Esophagus muscularis mucosa (tissue), 4 donors: ENCODE measurements at places on chromosomes 6 and 20. TPM values are rescaled to one million over a fixed set of nuclear protein-coding genes. Genes with fewer than 3 reads are reported as not detected.
A peak's percentile ranks its signal among the peaks of the same experiment; 100 is the strongest.

GRCh38 chr6:137522198-137522798, 28.1 kb upstream of the OLIG3 start:
- no peaks in the 10 kb centered on the region for H3K4me1 ChIP-seq
- H3K36me3 ChIP-seq = no peaks in the 10 kb centered on the region
- no peak for DNase-seq
- no peak overlapping the region for H3K4me3 ChIP-seq
- H3K27ac ChIP-seq = no peak overlapping the region

The GPLD1 gene
- total RNA-seq = 4.0 TPM

GRCh38 chr6:1409774-1410465, 20.5 kb downstream of the FOXF2 start:
- H3K27me3 ChIP-seq = no peaks in the 10 kb centered on the region
- no peaks in the 10 kb centered on the region for H3K36me3 ChIP-seq
- DNase-seq = no peak
- H3K4me3 ChIP-seq = no peak overlapping the region

DNA sequence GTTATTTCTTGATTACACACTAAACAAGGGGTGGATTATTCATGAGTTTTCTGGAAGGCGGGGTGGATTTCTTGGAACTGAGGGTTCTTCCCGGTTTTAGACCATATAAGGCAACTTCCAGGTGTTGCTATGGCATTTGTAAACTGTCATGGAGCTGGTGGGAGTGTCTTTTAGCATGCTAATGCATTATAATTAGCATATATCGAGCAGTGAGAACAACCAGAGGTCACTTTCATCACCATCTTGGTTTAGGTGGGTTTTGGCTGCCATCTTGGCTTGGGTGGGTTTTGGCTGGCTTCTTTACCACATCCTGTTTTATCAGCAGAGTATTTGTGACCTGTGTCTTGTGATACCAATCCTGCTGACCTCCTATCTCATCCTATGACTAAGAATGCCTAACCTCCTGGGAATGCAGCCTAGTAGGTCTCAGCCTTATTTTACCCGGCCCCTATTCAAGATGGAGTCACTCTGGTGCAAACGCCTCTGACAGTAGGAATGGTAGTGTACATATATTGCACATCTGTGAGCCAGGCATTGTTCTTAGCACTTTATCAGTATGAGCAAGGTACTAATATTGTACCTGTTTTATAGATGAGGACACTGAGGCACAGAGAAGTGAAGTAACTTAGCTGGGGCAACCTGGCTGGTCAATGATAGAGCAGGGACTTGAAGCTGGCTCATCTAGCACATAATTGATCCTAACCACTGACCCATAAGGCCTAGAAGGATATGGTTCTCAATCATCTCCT, 203.7 kb downstream of the NFATC2 start:
- H3K4me3 ChIP-seq = no peak overlapping the region
- no peaks in the 10 kb centered on the region for H3K27me3 ChIP-seq
- no peak overlapping the region for H3K27ac ChIP-seq
- no peaks in the 10 kb centered on the region for H3K4me1 ChIP-seq
- DNase-seq = no peak

GRCh38 chr20:7540923-7541322, 399.3 kb downstream of the HAO1 start:
- no peaks in the 10 kb centered on the region for H3K4me1 ChIP-seq
- H3K4me3 ChIP-seq = no peak overlapping the region
- no peak for DNase-seq
- no peaks in the 10 kb centered on the region for H3K36me3 ChIP-seq
- H3K27me3 ChIP-seq = no peaks in the 10 kb centered on the region

GRCh38 chr6:67986694-67987232, 648.3 kb upstream of the ADGRB3 start:
- no peak overlapping the region for H3K27ac ChIP-seq
- no peak overlapping the region for H3K4me3 ChIP-seq
- no peaks in the 10 kb centered on the region for H3K4me1 ChIP-seq
- H3K27me3 ChIP-seq = no peaks in the 10 kb centered on the region
- no peaks in the 10 kb centered on the region for H3K36me3 ChIP-seq
- DNase-seq = no peak

DNA sequence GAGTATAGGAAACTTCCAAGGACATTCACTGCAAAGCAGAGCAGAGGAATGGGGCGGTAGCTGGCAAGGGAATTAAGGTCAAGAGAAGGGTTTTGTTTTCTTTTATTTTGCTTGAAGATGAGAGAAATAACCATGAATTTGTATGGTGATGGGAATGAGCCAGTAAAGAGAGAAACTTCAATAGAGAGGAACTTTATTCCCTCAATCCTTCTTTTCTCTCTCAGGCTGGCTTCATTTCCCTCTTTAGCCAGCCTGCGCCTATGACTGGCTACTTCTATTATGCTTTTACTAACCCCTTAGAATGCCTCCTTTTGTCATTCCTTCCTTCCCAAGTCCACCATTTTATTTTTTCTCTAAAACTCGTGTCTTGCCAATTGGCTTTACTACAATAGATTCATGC, 101.4 kb upstream of the CEP85L start:
- no peak for DNase-seq
- H3K4me1 ChIP-seq = peaks cover 12% of the 10 kb centered on the region
- no peak overlapping the region for H3K27ac ChIP-seq
- no peaks in the 10 kb centered on the region for H3K27me3 ChIP-seq
- H3K36me3 ChIP-seq = no peaks in the 10 kb centered on the region
- no peak overlapping the region for H3K4me3 ChIP-seq

DNA sequence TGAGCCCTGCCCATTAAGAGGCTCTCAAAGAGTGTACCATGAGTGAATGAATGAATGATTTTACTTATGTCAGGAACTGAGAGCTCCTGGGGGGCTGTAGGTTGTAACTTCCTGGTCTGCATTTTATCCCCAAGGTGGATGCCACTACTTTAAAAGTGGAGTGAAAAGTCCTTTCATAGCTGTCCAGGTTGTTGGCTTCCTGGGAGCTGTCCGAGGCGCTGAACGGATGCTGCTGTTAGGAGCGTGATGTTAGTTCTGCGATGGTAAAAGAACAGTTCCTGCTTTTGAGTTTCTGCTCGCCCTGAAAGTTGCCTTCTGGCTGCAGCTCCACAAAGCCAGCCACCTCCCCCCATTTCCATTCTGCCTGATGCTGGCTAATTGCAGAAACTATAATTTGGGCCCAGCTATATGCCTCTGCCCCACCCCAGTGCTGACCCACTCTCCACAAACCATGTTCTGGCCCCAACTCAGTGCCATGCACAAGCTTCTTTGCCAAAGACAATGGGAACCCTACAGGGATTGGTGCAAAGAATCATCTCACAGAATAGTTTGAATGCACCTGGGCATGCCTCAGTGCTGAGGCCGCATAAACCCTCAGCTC, 330.9 kb upstream of the CDH4 start:
- no peaks in the 10 kb centered on the region for H3K36me3 ChIP-seq
- no peak overlapping the region for H3K4me3 ChIP-seq
- no peaks in the 10 kb centered on the region for H3K4me1 ChIP-seq

DNA sequence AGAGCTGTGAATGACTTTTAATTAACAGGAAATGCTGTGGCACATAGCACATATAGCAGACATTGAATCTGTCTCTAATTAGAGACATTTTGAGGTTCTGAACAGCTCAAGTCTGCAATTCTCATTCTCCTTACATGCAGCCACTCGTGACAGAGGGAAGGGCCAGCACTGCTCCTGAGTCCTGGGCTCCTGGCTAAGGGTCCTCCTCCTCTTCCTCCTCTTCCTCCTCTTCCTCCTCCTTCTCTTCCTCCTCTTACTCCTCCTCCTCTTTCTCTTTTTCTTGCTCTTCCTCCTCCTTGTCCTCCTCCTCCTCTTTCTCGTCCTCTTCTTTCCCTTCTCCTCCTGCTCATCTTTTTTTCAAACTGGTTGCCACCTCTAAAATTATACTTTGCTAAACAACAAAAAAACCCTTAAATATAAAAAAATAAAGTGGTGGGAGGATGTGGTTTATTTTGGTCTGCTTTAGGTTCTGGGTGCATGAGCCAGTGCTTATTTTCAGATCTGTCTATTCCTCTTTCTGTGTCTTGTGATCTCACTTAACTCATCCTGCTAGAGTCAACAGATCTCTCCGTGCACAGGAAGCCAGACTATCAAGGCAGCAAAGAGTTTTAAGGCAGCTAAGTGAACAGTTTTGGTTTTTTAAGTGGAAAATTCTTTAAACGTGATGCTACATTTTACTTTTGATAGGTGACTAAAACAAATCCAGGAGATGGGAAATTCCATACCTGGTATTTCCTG, 159.3 kb downstream of the CD83 start:
- H3K36me3 ChIP-seq = no peaks in the 10 kb centered on the region
- H3K27ac ChIP-seq = no peak overlapping the region
- H3K4me3 ChIP-seq = no peak overlapping the region

GRCh38 chr6:81843302-81843701, 90.8 kb upstream of the TENT5A start:
- peaks cover 6% of the 10 kb centered on the region for H3K4me1 ChIP-seq
- H3K36me3 ChIP-seq = no peaks in the 10 kb centered on the region
- H3K27me3 ChIP-seq = no peaks in the 10 kb centered on the region
- no peak for DNase-seq
- H3K4me3 ChIP-seq = no peak overlapping the region
- H3K27ac ChIP-seq = no peak overlapping the region

GRCh38 chr6:32163559-32164258, 686 bp upstream of the EGFL8 start:
- H3K36me3 ChIP-seq = peaks cover 85% of the 10 kb centered on the region
- H3K27me3 ChIP-seq = no peaks in the 10 kb centered on the region
- DNase-seq = no peak
- H3K4me1 ChIP-seq = peaks cover 15% of the 10 kb centered on the region
- H3K27ac ChIP-seq = peak overlapping the region; percentile 58
- H3K4me3 ChIP-seq = no peak overlapping the region

The C6orf15 gene
- not detected for total RNA-seq

The RAET1E gene
- total RNA-seq = not detected

GRCh38 chr6:164178679-164179332, 764.3 kb downstream of the QKI start:
- no peaks in the 10 kb centered on the region for H3K27me3 ChIP-seq
- H3K4me1 ChIP-seq = no peaks in the 10 kb centered on the region

The ULBP2 gene
- total RNA-seq = not detected

The GJA1 gene
- total RNA-seq = 460 TPM

DNA sequence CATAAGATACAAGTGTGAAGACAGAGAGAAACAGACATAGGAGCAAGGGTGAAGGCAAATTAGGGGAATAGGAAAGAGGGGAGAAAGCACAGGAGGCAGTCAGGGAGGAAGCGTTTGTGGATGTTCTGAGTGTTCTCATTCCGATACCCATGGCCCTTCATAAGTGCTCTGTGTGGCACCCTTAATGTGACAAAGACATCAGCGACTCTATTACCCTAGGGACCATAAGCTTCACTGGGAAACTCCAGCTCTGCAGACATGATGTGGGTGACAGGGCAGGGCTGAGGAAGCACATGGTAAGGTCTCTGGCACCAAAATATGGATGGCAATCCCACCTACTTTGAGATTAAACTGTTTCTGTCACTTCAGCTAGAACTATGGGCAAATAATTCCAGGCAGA, 33.0 kb downstream of the F13A1 start:
- no peaks in the 10 kb centered on the region for H3K27me3 ChIP-seq
- no peaks in the 10 kb centered on the region for H3K4me1 ChIP-seq
- no peak for DNase-seq
- H3K4me3 ChIP-seq = no peak overlapping the region

The PDYN gene
- not detected for total RNA-seq

- H3K27me3 ChIP-seq = no peaks in the 10 kb centered on the region
- no peak for DNase-seq
- H3K4me3 ChIP-seq = no peak overlapping the region
- peaks cover 6% of the 10 kb centered on the region for H3K4me1 ChIP-seq
- H3K27ac ChIP-seq = no peak overlapping the region
- H3K36me3 ChIP-seq = no peaks in the 10 kb centered on the region
These were observed 22.1 kb downstream of the MDGA1 start for GRCh38 chr6:37675606-37676005.
